ENCODE measurements at places on chromosomes 5 and 9. TPM values are rescaled to one million over a fixed set of nuclear protein-coding genes. Genes with fewer than 3 reads are reported as not detected.

GRCh38 chr9:84758817-84759216 lies 89.3 kb downstream of the NTRK2 start:
- H3K27ac ChIP-seq = no peak overlapping the region
- H3K4me3 ChIP-seq = no peak overlapping the region
- no peaks in the 10 kb centered on the region for H3K27me3 ChIP-seq
- DNase-seq = no peak

DNA sequence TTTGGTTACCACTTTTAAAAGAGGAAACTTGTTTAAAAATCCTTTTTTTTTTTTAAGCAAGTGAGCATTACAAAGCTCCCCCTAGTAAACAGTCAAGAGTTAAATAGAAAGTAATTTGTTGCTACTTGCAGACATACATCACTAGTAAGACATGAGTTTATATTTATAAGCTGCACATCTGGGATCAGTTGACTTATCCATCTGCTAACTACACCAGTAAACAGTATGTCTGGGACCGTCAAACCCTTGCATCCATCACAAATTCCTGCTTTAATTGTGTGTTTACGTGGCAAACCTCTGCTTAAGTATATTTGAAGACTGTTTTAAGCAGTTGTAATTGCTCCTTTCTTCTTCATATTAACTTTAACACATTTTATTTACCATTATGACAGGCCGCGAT lies 146.8 kb downstream of the EBF1 start:
- no peak overlapping the region for H3K4me3 ChIP-seq
- no peak for DNase-seq
- H3K4me1 ChIP-seq = no peaks in the 10 kb centered on the region
- no peaks in the 10 kb centered on the region for H3K36me3 ChIP-seq

DNA sequence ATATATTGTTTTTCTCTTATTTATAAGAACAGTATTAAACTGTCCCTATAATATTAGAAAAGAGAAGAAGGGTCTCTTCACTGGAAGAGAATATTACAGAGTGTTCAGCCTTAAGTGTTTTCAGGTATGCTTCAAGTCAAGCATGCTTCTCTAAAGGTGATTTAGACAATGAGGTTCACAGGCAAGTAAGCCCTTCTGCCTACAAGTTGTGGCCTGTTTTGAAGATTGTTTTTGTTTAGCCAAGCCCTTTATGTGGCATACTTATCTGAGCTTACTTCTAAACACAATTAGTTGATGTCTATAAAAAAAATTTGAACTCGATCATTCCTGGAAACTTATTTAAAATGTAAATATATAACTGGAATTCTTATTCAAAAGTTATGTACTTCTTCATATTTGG lies 343.8 kb upstream of the CDH18 start:
- no peak for DNase-seq
- H3K4me1 ChIP-seq = no peaks in the 10 kb centered on the region
- no peak overlapping the region for H3K4me3 ChIP-seq

SEMA4D gene
- 0.13 TPM for total RNA-seq

- no peak overlapping the region for H3K27ac ChIP-seq
- H3K27me3 ChIP-seq = peaks cover 14% of the 10 kb centered on the region
- H3K36me3 ChIP-seq = no peaks in the 10 kb centered on the region
These were observed 76.9 kb upstream of the NEURL1B start for GRCh38 chr5:172564188-172564587.

- H3K27ac ChIP-seq = no peak overlapping the region
- DNase-seq = no peak
- peaks cover 4% of the 10 kb centered on the region for H3K36me3 ChIP-seq
- no peak overlapping the region for H3K4me3 ChIP-seq
- no peaks in the 10 kb centered on the region for H3K4me1 ChIP-seq
- no peaks in the 10 kb centered on the region for H3K27me3 ChIP-seq
These were observed 18.4 kb downstream of the TMEM38B start for GRCh38 chr9:105712773-105713172.

GRCh38 chr9:16258708-16259107 lies 611.8 kb downstream of the BNC2 start:
- H3K27me3 ChIP-seq = no peaks in the 10 kb centered on the region
- no peak overlapping the region for H3K27ac ChIP-seq
- H3K4me1 ChIP-seq = no peaks in the 10 kb centered on the region
- no peak overlapping the region for H3K4me3 ChIP-seq
- H3K36me3 ChIP-seq = no peaks in the 10 kb centered on the region

MRPS2 gene
- 44.4 TPM for total RNA-seq

DNA sequence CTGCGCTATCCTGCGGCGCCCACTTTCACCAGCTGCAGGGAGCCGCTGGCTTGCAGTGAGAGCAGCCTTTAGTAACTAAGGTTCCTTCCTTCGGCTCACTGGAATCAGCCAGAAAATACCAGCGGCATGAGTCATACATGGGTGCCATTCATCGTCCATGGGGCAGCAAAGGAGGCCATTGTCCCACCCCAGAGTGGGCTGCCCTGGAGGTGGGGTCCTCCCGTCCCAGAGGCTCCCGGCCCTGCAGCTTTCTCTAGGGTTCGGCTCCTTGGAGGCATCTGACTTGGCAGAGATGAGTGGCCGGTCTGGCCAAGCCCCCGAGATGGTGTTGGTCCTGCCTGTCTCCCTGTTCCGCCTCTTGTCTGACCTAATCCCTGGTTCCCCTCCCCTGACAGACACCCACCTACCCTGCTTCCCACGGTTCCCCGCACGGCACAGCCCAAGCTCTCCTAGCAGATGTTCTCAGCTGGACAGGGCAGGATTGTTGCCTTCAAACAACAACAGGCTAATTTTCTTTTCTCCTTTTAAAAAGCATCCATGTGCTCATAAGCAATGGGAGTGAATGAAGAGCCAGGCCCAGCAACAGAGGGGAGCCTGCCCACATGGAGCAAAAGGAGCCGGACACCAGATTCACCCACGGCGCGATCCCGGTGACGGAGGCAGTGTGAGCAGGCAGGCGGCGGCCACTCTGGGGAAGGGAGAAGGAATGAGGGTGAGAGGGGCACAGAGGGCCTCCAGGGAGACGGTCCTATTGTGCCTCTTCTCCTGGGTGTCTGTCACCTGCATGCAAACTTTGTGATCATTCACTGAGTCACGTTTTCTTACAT lies 97.0 kb upstream of the COL5A1 start:
- H3K36me3 ChIP-seq = no peaks in the 10 kb centered on the region
- no peak overlapping the region for H3K27ac ChIP-seq
- no peaks in the 10 kb centered on the region for H3K4me1 ChIP-seq
- no peak overlapping the region for H3K4me3 ChIP-seq
- DNase-seq = peak; percentile 15

GRCh38 chr5:60492958-60493357 lies 207.0 kb downstream of the DEPDC1B start:
- H3K4me3 ChIP-seq = no peak overlapping the region
- peak overlapping the region; percentile 44 for H3K27ac ChIP-seq
- peak; percentile 85 for DNase-seq
- no peaks in the 10 kb centered on the region for H3K36me3 ChIP-seq

NSD1 gene
- 0.09 TPM for total RNA-seq

DNA sequence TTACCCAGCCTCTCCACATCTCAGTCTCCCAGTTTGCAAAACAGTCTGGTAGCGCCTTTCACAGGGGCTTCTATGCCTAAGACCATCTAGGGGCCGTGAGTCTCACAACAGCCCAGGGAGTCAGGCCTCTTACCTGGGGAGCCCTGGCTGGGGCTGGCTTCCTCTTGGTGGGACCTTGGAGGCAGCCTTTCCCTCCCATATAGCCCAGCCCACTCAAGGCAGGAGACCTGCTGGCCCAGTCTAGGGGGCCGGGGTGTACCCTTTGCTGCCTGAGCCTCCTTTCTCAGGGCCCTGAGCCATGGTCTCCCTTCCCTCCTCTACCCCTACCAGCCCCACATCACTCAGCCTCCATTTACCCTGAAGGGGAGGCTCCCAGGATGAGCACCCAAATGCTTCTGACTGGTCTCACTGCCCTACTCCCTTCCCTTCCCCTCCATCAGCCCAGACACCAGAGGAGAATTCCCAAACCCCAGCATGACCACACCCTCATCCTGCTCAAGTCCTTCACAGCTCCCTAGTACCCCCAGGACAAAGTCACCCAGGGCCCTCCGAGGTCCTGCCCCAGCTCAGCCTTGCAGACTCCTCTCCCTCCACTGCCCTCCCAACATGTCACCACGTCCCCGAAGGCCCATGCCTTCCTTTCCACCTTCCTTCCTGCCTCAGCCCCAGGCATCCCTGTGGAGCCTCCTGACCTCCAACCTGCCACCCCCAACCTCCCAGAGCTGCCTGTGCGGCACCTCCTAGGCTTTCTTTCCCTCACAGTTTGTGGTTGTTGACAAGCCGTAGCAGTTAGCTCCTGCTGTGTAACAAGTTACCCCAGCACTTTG lies 55.3 kb downstream of the BARX1 start:
- peaks cover 12% of the 10 kb centered on the region for H3K27me3 ChIP-seq
- H3K4me3 ChIP-seq = no peak overlapping the region
- DNase-seq = no peak

SLC28A3 gene
- not detected for total RNA-seq

FOXI1 gene
- not detected for total RNA-seq

IL3 gene
- not detected for total RNA-seq

IFNA13 gene
- not detected for total RNA-seq

GRCh38 chr9:85258823-85259370 lies 482.9 kb downstream of the AGTPBP1 start:
- no peaks in the 10 kb centered on the region for H3K27me3 ChIP-seq
- no peak overlapping the region for H3K4me3 ChIP-seq
- H3K27ac ChIP-seq = no peak overlapping the region
- H3K36me3 ChIP-seq = no peaks in the 10 kb centered on the region

IL13 gene
- not detected for total RNA-seq

DNA sequence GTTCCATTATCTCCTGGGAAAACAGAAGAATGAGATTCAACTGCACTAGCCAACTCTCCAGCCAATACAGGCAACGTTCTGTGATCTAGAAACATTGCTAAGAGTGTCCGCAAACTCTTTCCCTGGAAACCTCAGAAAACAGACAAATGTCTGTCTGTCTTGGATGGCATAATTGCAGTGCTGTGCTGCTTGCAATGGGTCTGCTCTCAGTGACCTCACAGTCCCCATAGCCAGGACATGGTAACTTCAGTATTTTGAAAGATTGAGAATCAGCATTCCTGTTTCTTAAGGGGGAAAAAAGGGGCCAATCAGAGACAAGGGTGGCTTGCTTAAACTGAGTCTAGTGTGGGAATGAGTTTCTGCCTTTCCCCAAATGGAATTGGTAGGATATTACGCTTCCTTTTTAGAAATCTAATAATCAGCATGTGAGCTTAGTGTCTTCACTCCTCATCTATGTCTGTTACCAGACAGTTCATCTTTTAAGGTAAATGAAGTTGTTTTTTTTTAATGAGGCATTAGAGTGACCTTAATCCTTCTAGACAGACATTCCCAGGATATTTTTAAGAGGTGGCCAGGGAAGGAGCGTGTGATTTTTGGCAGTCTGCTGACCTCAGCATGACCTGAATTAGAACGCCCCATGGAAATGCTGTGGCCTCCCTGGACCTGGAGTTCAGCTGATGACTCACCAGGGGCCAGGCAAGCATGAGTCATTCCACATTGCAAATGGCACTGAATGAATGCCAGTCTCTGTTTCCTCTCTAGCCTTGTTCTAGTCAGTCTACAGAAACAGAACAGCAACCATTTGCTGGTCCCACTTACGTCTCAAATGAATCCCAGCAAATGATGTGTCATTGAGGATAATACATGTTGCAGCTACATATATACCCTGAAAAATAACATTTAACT lies 210.2 kb upstream of the ACTBL2 start:
- H3K27me3 ChIP-seq = no peaks in the 10 kb centered on the region
- peaks cover 49% of the 10 kb centered on the region for H3K4me1 ChIP-seq
- no peaks in the 10 kb centered on the region for H3K36me3 ChIP-seq
- peak overlapping the region; percentile 85 for H3K27ac ChIP-seq
- H3K4me3 ChIP-seq = no peak overlapping the region

ZCCHC9 gene
- total RNA-seq = 70.7 TPM

LCN9 gene
- not detected for total RNA-seq

SPATA31E1 gene
- not detected for total RNA-seq

CARD9 gene
- 7.4 TPM for total RNA-seq

DNA sequence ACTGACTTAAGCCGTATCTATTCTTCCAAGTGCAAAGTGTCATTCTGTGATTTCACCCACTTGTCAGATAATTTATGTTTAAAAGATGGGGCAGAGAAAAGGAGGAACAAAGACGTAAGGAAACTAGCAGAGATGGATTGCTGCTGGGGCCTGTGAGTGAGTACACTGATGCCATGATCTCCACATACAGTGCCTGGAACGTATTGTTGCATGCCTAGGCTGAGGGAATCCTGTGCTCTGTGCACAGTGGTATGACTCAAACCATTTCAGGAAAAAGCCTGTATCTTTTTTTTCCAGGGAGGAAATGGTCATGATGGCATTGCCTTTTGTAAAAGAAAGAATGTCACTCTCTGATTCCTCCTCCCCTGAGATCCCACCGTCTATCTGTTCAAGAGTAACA lies 359.5 kb upstream of the ADAMTS16 start:
- no peak overlapping the region for H3K4me3 ChIP-seq
- H3K27ac ChIP-seq = no peak overlapping the region
- no peaks in the 10 kb centered on the region for H3K36me3 ChIP-seq
- DNase-seq = no peak
- H3K4me1 ChIP-seq = no peaks in the 10 kb centered on the region
- H3K27me3 ChIP-seq = no peaks in the 10 kb centered on the region

DNA sequence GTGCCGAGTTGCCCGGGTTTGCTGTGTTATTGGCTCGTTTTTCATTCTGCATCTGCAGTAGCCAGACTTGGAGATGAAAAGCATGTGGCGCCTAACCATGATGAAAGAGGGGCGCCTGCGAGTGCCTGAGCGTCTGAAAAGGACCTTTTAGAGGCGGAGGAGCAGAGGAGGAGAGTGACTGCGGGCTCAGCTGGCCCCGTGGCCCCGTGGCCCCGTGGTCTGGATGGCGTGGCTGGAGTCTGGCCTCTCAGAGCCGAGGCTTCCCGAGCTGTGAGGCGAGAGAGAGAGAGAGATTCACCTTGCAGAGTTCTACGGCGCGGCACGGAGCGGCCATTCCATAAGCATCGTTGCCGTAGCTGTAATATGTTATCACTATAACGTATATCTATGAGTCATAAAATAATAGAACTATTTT lies 55.3 kb upstream of the RNU6ATAC start:
- DNase-seq = no peak
- H3K27ac ChIP-seq = no peak overlapping the region
- peaks cover 76% of the 10 kb centered on the region for H3K4me1 ChIP-seq
- no peak overlapping the region for H3K4me3 ChIP-seq

DMXL1 gene
- total RNA-seq = 18.6 TPM

ADCY2 gene
- total RNA-seq = not detected

- H3K27me3 ChIP-seq = 0 out of 3 replicates have a peak, but pooled peaks cover 5% of the 10 kb centered on the region
- no peak overlapping the region for H3K4me3 ChIP-seq
- H3K36me3 ChIP-seq = no peaks in the 10 kb centered on the region
- no peak overlapping the region for H3K27ac ChIP-seq
- 0 out of 2 replicates have a peak, but pooled peaks cover 7% of the 10 kb centered on the region for H3K4me1 ChIP-seq
- no peak for DNase-seq
These were observed 20.7 kb upstream of the SLC1A3 start for GRCh38 chr5:36585701-36586100.

- DNase-seq = no peak
- H3K36me3 ChIP-seq = peaks cover 40% of the 10 kb centered on the region
These were observed 16.4 kb downstream of the TARS1 start for GRCh38 chr5:33457126-33457525.

- H3K4me1 ChIP-seq = peaks cover 28% of the 10 kb centered on the region
- H3K4me3 ChIP-seq = no peak overlapping the region
- H3K36me3 ChIP-seq = no peaks in the 10 kb centered on the region
- H3K27me3 ChIP-seq = peaks cover 31% of the 10 kb centered on the region
These were observed 3.4 kb downstream of the PDLIM4 start for GRCh38 chr5:132260714-132261551.

Measured in HepG2 (cell line).